ENCODE measurements at places on chromosomes 3 and 15.

GRCh38 chr3:172859041-172859440 lies 108.5 kb downstream of the ECT2 start:
- no peak for DNase-seq

DNA sequence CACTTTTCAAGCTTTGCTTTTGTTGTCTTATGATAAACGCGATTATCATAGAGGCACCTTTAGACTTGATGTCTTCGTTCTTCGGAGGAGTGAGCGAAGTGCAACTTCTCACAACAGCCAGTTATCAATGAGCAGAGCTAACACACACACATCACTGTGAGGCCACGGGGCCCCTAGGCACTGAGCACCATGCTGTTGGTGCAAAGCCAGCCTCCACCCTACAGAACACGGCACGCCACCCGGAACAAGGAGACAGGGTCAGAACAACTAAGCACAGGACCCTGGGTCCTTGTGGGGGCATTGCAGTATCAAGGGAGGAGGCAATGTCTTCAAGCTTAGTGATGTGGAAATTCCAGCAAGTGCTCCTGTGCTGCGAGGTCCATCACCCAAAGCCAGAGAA lies 244.5 kb downstream of the OCA2 start:
- DNase-seq = no peak

GRCh38 chr15:92523176-92523575 lies 129.5 kb downstream of the ST8SIA2 start:
- DNase-seq = no peak

GRCh38 chr3:159947220-159947619 lies 41.4 kb upstream of the IL12A start:
- no peak for DNase-seq

DNA sequence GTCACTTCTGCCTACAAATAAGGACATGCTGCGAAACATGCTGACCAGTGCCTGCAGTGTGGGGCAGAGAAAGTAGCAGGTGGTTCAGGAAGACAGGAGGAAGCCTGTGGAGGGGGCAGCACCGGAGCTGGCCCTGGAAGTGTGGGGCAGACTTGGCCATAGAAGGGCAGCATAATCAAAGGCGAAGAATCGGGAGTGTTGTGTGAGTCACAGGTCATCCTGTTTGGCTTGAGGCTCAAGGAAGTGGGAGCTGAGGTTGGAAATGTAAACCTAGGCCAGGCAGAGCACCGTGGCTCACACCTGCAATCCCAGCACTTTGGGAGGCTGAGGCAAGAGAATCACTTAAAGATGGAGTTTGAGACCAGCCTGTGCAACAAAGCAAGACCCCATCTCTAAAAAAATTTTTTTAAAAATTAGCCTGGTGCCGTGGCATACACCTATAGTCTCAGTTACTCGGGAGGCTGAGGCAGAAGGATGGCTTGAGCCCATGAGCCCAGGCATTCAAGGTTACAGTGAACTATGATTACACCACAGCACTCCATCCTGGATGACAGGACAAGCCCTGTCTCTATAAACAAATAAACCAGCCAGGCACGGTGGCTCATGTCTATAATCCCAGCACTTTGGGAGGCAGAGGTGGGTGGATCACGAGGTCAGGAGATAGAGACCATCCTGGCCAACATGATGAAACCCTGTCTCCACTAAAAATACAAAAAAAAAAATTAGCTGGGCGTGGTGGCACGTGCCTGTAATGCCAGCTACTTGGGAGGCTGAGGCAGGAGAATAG lies 54.0 kb downstream of the FAM43A start:
- no peak for DNase-seq

GRCh38 chr15:88083811-88084760 lies 172.5 kb downstream of the NTRK3 start:
- DNase-seq = no peak
